ENCODE measurements at places on chromosomes 2 and 18. TPM values are rescaled to one million over a fixed set of nuclear protein-coding genes. Genes with fewer than 3 reads are reported as not detected.

- DNase-seq, result no peak
Measured at GRCh38 chr2:55334728-55335127, 65.7 kb upstream of the MTIF2 start.

DNA sequence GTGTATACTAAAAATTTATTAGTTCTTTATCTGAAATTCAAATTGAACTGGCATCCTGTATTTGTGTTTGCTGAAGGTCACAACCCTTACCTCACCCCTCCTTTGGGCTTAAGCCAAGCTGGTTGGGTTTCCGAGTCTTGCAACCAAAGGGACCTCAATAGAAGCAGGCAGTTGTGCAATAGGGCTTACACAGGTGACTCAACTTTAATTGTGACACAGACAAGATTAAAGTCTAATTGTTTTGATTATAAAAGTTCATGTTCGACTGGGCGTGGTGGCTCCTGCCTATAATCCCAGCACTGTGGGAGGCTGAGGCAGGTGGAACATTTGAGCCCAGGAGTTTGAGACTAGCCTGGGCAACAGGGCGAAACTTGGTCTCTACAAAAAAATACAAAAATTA, 71.5 kb downstream of the RAB31 start:
- DNase-seq, result peak; percentile 57

TCF23 gene
- 0.04 TPM for total RNA-seq

- no peak for DNase-seq
Measured at GRCh38 chr18:79818631-79819030, 20.9 kb downstream of the KCNG2 start.

- DNase-seq, result no peak
Measured at GRCh38 chr2:177538323-177538722, 145.8 kb downstream of the AGPS start.

MDH1B gene
- 0.86 TPM for total RNA-seq

DCAF17 gene
- 35.3 TPM for total RNA-seq

FAHD2B gene
- 7.2 TPM for total RNA-seq

DNA sequence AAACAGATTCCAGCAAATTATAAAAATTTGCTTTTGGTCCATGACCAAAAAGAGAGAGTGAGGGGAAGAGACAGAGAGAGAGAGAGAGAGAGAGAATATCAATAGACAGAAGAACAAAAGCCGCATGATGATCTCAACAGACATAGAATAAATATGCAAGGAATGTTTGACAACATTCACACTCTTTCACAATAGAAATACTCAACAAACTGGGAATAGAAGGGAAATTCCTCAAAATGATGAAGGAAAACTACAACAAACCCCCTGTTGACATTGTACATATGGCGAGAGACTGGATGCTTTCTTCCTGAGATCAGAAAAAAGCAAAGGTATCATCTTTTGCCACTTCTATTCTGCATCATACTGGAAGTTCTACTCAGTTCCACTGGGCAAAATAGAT, 309.7 kb downstream of the RAD51AP2 start:
- peak; percentile 58 for DNase-seq

- peak; percentile 49 for DNase-seq
Measured at GRCh38 chr2:222734703-222735014, 63.2 kb downstream of the MOGAT1 start.

PCARE gene
- total RNA-seq, result not detected

DNA sequence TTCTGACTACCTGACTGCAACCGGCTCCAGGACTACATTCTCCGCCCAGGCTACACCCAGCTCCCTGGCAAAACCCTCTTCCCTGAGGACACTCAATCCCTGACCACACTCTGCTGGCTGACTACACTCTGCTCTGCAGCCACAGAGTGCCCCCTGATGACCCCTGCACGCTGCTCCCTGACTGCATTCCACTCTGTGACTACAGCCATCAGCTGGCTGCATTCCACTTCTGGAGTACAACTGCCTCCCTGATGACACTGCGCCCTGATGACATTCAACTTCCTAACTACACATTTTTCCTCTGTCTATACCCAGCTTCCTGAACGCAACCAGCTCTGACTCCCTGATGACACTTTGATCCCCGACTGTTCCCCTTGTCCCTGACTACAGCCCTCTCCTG, 71.3 kb upstream of the NRXN1 start:
- peak; percentile 49 for DNase-seq

- DNase-seq, result no peak
Measured at GRCh38 chr2:214774108-214774507, 35.4 kb downstream of the BARD1 start.

DNA sequence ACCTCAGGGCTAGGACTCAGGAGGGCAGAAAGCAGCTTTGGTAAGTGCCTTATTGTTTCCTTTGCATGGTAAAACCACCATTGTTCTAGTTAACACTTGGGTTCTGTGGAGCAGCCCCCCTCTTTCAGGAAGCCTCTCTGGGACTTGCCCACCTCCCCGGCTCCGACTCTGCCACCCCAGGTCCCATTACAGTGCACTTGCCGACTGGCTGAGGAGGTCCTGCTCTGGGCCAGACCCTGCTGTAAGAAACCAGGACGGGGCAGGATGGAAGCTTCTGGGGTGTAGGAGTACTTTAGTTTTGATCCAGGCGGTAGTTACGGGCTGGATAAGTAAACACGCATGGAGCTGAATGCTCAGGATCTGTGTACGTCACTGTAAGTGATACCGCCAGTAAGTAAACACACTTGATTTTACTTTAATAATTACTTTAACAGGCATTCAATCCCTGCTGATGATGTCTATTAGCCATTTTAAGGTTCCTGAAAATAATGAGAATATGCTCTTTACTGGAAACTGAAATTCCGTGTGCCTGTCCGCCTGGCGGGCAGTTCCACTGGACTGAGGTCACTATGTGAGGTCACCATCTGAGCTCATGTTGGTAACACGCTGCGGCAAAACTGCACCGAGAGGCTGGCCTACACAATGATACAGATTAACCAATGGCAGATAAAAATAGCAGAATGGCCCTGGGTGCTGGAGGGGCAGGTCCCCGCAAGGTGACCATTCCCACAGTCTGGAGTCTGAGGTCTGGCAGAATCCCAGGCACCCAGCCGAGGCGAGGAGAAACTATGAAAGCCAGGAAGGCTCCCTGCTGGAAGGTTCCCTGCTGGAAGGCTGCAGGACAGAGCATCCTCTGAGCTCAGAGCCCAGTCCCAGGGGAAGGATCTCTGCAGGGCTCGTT, 25.2 kb downstream of the HS1BP3 start:
- DNase-seq, result no peak

DNA sequence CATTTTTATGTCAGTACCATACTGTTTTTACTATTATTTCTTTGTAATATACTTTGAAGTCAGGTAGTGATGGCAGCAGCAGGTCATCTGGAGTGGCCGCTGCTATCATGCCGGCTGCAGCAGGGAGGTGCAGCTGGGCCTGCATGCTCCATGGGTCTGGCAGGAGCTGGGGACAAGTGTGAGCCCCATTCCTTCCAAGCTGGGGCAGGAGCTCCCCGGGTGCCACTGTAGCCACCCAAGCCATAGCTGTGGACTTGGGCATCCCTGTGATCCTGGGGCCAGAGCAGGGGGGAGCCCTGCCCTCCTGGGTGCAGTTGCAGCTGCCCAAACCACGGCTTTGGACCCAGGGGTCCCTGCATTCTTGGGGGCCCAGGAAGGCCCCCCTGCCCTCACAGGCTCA, 59.2 kb downstream of the CSRNP3 start:
- no peak for DNase-seq

- DNase-seq, result no peak
Measured at GRCh38 chr2:55487686-55488085, 31.8 kb upstream of the CFAP36 start.

DNA sequence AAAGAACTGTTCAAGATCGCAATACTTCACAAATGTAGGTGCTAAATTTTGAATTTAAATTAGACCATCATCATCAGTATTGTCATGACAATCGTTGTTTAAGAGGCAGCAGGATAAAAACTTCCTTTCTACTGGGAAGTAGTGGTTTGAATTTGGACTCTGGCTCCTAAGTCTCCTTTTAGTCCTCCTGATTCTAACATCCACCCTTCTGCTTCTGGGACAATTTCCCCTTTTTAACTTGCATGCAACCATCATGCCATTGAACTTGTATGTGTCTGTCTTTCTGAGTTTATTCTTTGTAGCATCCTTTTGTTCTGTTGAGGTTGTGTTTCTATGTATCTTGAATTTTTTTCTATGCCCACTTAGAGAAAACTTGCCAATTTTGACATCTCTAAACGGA, 249.7 kb downstream of the PTGR3 start:
- no peak for DNase-seq

DNA sequence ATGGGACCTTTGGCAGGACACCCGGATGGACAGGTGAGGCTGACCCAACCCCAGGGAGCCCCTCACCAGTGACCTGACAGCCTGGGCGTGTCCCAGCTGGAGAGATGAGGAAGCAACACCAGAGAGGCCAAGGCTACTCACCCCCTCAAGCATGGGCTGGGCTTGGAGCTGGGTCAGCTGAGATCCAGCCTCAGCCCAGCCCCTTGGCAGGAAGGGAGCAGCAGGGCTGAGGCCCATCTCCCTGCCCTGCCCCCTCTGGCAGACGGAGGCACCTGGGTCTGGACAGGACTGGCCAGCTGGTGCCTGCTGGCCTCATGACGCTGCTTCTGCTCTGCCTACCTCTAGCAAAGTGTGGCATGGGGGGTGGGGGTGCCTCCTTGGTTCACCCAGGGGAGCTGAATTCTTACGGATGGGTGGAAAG, 37.8 kb downstream of the HS6ST1 start:
- no peak for DNase-seq

DNA sequence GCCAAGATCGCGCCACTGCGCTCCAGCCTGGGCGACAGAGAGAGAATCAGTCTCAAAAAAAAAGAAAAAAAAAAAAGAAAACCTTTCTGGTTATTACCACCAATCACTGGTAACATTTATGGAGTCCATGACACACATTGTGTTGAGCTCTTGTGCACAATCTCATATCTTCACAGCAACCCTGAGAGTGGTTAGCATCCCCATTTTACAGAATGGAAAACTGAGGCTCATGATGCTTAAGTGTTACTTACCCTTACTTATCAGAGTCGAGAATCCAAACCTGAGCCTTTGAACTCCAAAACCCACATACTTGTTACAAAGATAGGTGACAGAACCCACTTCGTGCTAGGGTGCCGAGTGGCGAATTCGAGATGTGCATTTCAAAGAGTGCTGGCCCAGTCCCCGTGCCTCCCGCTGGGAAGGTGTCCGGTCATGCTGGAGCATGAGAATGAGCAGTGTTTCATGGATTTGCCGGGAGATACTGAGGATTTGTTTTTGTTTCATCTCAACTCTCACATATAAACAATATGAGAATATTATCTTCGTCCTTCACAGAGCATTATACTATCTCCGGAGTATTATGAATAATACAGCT, 50.9 kb downstream of the CYP27C1 start:
- DNase-seq, result no peak

DNA sequence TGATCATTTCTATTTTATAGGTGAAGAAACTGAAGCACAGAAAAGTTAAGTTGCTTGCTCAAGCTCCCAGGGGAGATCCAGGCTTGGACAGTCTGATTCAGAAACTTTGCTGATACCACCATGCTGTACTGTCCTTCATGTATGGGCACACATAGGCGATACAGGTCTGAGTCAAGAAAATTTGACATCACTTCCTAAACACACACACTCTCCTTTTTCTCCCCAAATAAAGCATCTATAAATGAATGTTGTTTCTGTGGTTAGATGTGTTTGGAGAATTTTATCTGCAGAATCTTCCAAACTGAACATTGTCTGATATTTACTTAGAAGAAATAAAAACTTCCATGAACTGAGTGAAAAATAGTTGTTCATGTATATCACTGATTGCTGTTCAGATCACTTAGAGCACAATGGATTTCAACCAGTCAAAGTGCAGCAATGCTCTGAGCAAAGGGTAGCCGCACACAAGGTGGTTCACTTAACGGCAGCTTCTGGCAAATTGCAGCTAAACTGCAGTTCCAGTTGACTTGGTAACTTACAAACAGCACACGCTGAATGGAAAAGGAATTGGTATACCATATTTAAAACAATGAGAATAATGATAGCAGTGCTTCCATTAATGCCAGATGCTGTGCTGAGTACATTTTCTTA, 10.0 kb upstream of the AGFG1 start:
- DNase-seq, result no peak

EGR4 gene
- not detected for total RNA-seq

CYP27C1 gene
- not detected for total RNA-seq

ICOS gene
- total RNA-seq, result not detected

DNA sequence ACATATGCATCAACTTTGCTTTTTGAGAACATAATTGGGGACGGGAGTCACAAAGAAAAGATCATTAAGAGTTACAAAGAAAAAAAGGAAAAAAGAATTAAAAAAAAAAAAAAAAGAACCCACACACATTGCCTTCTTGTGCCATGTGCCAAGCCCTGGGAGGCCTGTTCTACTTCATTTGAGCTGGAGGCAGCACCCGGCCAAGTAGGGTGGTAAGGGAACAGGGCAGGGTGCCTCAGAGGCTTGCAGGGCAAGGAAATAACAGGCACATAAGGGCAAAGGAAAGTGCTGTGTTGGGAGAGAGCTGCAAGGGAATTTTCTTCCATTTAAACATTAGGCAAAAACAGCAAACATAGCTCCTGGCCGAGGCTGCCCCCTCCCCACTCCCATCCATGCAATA, 418.0 kb downstream of the TMEM182 start:
- DNase-seq, result no peak

DNA sequence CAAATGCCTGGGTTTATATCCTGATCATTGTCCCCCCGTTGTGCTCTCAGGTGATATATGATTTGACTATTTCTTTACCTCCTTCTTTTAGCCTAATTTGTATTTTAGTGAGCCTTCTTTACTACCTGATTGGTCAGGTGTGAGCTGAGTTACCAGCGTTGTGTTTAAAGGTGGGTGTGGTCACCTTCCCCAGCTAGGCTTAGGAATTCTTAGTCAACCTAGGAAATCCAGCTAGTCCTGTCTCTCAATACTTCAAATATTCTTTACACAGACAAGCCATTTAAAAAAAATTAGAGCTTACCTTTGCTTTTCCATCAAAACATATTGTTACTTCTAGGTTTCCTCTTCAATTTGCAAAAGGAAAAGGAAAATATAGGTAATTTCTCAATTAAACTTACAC, 30.2 kb downstream of the KYNU start:
- DNase-seq, result no peak

GRCh38 chr2:168699844-168700417, 102.5 kb upstream of the NOSTRIN start:
- peak; percentile 29 for DNase-seq

DNA sequence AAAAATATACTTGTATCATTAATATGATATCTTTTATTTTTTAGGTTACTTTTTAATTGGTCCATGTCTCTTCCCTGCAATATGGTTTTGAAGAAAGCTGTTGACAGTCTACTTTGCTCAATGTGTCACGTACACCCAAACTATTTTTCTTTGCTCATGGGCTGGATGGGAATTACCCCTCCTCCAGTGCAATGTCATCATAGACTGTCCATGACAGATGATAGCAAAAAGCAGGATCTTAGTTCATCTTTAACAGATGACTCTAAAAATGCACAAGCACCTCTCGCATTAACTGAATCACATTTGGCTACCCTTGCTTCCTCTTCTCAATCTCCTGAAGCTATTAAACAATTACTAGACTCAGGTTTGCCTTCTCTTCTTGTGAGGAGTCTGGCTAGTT, 112.9 kb upstream of the TTC27 start:
- DNase-seq, result no peak

GRCh38 chr2:112579241-112579640, 5.2 kb upstream of the CHCHD5 start:
- no peak for DNase-seq

CHAC2 gene
- total RNA-seq, result 10.7 TPM

All from HepG2 (cell line).